ENCODE measurements at places on chromosomes 1 and 21.

DNA sequence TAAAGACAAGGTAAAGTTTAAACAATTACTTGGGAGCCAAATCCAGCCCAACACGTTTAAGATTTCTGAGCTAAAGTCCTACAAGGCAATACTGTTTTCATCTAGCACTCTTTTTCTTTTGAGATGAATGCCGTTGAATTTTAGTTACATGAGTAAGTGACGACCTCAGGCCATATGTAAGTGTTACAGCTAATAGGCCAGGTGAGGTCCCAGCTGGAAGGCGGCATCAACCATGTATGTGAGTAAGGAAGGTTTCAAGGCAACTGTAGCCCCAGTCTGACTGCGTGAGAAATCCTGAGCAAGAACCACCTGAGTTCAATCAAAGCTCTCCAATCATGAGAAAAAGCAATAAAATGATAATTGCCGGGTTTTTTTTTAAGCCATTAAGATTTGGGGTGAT, 41.5 kb upstream of the EGLN1 start:
- no peak for DNase-seq

DNA sequence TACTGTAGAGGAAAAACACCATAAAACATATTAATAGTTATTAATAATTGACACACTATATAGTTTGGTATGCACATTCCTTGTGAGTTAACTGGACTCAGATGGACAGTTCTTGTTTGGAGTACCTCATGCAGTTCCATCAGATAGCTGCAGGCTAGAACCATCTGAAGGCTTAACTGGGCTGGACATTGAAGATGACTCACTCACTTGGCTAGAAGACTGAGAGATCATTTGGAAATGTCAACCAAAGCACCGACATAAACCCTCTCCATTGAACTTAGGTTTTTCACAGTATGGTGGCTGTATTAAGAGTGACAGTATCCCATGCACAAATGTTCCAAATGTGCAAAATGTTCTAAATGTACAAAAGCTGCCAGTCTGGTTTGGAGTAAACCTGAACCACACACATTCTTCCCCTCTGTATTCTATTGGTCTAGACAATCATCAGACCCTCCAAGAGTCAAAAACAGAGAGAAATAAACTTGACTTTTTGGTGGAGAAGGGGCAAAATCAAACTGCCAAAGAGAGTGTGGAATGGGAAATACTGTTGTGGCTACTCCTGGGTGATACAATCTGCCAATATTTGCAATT, 708.4 kb downstream of the KCNT2 start:
- DNase-seq = no peak

- no peak for DNase-seq
These were observed 23.5 kb downstream of the COP1 start for GRCh38 chr1:176183618-176184017.

DNA sequence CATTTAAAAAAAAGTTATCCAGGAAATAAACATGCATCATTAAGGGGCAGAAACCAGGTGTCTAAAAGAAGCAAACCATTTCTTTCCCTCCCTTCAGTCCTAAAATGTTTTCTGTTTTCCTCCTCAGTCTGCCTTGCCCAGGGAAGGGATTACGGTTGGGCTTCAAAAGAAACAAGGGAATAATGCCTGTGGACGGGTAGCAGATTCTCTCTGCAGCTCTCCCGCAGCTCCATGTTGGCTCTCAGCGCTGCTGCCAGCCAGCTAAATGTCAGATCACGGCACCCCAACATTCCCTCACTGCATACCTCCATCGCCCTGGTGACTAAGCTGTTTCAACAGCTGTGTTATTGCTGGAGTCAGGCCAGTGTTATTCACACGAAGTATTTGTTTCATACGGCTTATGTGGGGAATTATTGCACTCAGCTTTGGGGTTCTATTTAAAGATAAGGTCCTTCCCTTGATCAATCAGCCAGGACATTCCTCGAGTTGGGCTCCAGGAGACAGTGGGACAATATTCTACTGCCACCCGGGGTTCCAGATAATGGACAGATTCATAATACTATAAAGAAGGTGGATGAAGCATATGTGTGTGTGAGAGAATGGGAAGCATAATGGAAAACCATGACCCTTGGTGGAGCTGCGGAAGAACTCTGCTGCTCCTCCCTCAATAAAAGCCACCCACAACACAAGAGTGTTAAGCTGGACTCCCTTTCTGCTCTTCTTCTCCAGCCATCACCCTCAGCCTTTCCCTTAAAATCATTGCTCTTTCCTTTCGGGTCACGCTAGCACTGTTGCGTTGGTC, 58.2 kb downstream of the WLS start:
- DNase-seq = no peak

DNA sequence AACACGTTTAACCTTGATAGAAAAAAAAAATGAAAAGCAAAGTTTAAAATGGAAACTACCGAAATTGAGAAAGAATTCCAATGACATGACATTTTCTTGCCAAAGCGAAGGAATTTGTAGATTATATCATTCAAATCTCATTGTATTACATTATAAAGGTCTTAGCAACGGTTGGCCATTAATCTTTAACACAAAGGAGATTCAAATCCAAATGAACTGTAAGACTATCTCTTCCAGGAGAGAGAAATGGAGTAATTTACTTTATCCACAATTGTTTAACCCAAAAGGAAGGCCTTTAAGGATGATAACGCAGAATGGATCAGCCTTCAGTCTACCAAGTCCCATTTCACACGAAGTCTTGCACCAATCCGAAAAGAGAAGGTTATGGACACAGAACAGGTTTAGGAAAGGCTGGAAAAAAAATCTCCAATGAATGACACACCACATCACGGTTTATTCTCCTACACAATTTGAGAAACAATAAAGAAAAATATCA, 1.5 kb downstream of the ENAH start:
- DNase-seq = no peak

GRCh38 chr1:247332215-247332622, 552 bp upstream of the ZNF496 start:
- no peak for DNase-seq

GRCh38 chr1:194039578-194039977, 853.2 kb upstream of the B3GALT2 start:
- no peak for DNase-seq

- no peak for DNase-seq
These were observed 19.2 kb downstream of the EFCAB14 start for GRCh38 chr1:46699666-46700065.

Data from NCI-H2081 treated with DMSO at 0.1 percent for 48 hours (cell line).